ENCODE measurements at places on chromosomes 2 and 18.

DNA sequence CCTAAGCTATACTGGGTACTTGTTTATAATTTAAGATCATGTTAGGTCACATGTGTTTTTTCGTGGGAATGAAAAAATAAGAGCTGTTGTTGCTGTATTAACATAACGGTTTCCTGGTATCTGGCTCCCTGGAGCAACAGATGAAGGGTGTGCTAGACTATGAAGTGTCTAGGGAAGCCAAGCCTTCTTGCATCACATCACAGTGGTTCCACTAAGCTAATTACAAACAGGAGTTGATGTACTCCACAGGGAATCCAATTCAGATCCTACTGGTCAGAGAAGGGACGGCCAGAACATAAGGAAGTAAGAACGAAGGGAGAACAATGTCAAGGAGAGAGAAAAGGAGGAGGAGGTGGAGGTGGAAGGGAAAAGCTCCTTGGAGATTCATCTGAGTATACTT, 193.0 kb upstream of the CYP26B1 start:
- no peak for DNase-seq

DNA sequence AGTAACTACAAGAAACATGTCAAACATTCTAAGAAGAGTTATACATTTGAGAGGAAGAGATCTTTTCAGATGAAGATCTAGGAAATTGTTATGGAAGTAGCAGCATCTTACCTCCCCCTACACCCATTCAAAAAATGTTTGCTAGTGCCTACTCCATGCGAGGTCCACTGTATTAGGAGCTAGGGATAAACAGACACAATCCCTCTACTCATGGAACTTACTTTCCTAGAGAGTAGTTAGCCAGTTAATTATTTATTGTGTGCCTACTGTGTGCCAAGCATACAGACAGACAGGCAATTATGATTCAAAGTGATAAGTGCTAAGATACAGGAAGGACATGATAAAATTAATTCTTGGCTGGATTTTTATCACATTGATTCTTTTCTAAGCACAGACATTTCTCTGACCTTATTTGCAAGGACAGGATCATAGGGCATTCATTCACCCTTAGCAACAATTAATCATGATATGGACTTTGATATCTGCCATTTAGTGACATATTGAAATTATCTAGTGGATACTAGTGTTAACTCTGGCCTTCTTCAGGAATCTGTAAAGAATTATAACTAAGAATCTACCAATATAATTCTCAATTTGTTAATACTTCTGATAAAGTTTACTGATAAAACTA, 19.6 kb upstream of the TDRD15 start:
- no peak for DNase-seq

DNA sequence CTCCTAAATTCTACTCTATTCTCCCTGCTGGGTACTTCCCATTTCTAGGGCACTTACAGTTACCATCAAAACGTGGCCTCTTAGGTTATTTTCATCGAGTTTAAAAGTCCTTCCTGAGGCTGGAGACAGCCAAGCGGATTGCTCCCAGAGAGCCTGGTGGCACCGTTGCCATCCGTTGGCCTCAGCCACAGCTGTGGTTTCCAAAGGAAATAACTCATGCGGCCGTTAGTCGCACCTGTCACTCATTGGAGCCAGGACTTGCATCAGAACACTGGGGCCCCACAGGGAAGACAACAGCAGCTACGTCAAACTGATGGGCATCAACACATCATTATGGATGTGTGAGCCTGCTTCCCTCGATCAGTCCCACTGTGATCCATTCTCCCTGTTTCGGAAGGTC, 453.4 kb downstream of the BCL11A start:
- no peak for DNase-seq

- DNase-seq: no peak
Measured at GRCh38 chr18:48922226-48922800, 28.5 kb downstream of the SMAD7 start.

DNA sequence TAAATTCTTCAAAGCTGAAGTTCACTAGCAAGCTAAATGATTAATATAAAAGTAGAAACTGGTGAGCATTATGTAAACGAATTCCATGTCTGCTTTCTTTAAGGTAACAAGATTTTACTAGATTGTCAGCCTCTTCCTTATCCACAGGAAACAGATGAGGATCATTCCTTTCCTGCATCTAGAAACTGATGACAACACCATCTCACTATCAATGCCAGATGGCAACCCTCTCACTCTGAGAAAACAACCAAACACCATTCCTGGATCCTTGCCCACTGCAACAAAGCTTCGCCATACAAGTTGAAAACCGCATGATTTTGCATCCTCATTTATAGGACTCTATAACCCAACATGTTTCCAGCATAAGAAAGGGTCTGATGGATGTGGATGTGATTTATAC, 122.9 kb downstream of the ZNF521 start:
- no peak for DNase-seq

DNA sequence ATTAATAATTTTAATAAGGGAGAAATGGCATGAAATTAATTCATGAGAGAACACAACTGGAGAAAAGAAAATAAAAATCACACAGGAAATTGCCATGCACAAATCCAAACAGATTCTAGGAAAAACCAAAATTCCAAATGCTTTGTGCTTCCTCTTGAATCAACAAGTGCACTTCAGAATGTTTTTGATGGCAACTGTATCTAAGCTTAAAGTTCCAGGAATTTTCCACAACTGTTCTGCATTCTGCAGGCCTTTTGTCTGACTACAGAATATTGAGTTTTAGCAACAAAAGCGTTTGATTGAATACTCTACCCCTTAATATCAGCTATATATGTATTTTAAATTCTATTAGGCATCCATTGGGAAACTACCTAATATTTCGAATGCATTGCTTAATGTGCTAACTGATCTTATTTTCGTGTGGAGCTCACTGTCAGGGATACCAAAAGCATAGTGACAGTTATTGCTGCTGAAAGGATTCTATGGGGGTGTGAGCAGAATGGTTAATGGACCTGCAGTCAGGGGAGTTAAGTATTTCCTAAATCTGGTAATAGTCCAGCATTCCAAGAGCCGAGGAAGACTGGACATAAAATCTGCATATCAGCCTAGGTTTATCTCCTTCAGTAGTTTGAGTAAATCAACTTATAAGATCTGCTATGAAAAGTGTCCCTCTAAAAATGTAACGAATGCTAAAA, 482.7 kb upstream of the POU3F3 start:
- DNase-seq: no peak

DNA sequence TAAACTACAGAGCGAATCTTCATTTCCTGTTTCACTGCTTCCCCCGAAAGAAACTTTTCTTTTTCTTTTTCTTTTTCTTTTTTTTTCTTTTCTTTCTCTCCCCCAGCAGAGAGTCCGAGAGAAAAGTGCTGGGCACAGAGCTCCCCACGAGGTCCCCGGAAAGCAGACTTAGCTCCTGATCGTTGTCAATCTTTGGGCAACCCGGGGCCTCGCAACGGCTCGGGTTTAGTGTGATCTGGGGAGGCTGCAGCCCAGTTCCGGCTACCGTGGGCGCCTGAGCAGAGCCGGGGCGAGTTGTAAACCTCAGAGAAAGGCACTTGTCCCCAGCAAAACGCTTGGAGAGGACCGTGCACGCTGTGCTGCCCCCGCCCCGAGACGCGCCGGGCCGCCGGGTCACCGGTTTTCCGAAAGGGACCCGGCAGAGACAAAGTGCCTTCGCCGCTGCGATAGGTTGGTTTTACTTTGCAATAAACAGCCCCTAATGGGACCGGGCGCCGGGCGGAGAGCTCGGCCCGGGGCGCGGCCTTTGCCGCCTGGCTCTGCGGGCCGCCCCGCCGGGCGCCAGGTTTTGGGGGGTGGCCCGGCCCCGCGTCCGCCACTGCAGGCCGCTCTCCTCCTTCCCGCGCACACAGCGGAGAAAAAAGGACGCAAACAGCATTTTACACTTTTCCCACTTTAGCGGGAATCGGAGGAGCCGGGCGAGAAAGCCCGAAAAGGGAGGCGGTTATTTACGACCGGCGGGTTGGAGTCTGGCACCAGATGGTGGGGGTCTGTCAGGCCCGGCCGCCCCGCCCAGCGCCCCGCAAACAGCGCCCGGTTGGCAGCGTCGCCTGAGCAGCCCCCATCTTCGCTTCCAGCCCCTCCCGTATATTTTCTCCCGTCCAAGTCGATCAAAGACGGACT, 136.0 kb downstream of the INSIG2 start:
- DNase-seq: peak; percentile 17

GRCh38 chr2:179860255-179861026, 971 bp downstream of the ZNF385B start:
- DNase-seq: no peak

- DNase-seq: no peak
Measured at GRCh38 chr2:96273763-96274162, 7.7 kb downstream of the CIAO1 start.

DNA sequence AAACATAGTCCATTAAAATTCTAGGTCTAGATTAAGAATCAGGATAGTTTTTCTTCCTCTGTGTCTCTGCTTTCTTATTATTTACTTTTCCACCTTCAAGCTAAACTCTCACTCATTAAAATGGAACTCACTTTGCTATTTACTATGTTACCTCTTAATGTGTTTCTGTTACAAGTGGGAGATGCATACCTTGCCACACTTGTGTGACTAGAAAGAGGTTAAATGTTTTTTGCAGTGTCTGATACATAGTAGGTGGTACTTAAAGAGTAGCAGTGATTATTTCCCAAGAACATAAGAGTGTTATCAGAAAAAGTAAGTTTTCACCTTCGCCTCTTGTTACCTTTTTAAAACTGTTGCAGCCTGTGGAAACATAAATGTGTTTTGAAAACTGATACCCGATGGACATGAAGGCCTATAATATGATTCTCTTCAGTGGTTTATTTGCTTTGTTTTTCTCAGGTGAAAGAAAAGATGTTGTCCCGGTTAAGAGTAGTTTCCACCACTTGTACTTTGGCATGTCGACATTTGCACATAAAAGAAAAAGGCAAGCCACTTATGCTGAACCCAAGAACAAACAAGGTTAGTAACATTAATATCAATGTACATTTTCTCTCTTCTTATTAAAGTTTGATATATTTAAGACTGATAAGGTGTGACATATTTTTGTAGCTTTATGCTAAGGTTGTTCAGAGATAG, 16.6 kb downstream of the ME2 start:
- DNase-seq: no peak

DNA sequence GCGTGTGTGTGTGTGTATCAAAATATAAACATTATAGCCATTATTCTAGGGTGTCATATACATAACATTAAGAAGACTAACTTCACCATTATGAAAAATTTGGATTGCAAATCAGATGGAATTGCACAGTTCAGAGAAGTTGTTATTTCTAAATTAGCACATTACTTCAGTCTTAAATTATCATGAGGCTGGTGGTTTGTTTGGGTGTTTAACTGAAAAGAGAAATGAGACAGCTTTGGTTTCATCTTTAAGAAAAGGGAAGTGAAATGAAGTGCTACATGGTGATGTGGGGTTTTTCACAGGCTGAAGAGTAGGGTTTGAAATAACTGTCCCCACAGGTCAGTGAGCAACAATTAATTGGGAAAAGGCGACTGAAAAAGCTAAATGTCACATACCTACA, 161.2 kb upstream of the XIRP2 start:
- DNase-seq: no peak
